ENCODE measurements at places on chromosomes 3 and 15.

- DNase-seq, result no peak
These were observed 132.9 kb downstream of the KCNMB2 start for GRCh38 chr3:178669022-178669601.

- DNase-seq, result no peak
These were observed 415.7 kb upstream of the ROBO2 start for GRCh38 chr3:76624164-76624563.

GRCh38 chr15:91752081-91752785 lies 101.3 kb upstream of the SLCO3A1 start:
- no peak for DNase-seq

DNA sequence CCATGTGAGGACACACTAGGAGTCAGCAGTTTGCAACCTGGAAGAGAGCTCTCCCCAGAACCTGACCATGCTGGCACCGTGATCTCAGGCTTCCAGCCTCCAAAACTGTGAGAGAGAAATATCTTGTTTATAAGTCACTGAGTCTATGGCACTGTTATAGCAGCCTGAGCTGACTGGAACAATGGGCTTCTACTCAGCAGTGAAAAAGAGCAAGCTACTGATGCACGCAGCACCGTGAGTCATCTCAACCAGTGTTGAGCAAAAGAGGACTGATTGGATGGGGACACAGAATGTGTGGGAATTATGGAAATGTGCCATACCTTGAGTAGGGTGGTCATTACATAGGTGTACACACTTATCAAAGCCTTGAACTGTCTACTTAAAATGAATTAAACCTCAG lies 230.4 kb downstream of the PLCL2 start:
- DNase-seq, result no peak

GRCh38 chr15:39621210-39621609 lies 40.3 kb downstream of the THBS1 start:
- DNase-seq, result no peak

DNA sequence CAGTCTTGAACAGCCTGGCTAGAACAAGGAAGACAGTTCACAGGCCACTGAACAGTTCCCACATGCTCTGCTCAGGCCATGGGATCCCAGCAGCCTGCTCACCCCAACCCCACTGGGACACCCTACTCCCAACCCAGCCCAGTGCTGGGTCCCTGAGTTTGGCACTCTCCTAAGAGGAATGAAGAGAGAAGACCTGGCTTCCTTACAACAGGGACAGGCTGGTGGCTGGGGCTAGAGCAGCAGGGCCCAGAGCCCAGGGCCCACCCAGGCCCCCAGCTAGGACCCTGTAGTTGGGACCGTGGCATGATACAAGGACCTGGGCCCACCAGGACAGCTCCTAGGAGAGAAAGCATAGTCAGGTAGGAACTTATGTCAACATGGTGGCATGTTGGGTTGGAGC lies 43.4 kb downstream of the SEMA3G start:
- DNase-seq, result no peak

DNA sequence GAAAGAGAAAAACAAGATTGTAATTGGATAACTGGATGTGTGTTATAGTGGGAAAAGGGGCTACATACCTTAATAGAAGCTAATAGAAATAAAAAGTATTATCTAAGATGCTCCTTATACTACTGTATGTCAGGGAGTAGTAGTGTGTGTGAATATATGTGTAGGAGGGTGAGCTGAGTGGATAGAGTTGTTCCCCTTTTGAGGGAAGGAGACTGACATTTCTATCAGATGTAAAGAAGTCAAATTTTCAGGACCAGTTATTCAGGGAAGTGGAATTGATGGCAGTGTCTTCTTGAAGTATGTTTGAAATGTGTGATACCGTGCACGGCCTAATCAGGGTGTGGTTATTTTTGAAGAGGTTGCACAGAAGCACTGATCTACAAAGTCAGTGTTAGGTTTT lies 49.1 kb downstream of the PCOLCE2 start:
- DNase-seq, result no peak

DNA sequence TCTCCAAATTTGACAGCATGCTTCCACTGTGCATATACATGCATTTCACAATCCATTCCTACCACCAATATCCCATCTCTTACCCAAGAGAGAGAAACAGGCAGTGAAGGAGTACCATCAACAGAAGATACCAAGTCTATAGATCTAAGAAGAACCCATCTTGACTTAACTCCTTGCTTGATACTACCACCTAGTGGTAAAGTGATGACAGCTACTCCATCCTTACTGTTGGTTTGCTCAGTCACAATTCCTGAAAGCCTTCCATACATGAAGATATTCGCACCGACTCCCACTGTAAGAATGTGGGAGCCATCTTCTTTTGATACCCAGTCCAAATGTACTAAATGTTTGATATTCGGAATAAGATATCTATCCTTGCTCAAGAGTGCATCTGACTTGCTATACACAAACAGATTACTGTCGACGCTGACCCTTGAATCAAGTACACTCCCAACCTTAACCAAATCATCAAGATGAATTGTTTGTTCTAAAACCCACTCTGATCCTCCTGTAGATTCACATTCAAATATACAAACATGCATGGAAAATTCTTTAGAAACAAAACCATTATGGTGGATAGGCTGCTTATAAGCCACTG lies 123.1 kb downstream of the DMXL2 start:
- DNase-seq, result no peak

DNA sequence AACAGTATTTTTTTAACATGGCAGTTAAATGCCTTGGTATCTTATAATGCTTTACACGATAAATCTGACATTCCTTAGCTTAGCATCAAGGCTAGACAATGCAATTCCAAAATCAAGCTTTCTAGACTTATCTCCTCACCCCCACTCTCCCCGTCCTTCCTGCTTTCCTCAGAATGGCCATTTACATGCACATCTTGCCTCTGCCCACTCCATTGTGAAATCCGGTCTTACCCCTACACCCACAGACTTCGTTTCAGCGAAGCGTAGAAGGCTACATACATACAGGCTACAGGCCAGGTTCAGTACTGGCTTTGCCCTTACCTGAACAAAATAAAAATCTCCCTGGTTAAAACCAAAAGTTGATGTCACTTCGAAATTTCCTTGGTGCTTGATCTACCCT lies 58.6 kb upstream of the SLC12A8 start:
- DNase-seq, result no peak

DNA sequence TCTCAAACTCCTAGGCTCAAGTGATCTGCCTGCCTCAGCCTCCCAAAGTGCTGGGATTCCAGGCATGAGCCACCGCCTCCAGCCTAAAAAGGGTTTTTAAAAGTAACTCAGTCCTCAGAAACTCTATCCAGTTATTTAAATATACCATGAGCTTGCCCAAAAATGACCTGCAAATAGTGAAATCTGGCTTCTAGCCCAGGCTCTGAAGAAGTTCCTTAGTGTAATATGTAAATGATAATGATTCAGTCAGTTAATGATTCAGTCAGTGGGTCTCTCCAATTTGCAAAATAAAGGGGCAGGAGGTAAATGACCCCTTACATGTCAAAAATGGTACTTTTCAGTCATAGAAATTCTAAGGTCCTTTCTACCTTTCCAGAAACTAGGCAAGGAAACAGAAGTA lies 28.8 kb downstream of the LRRC2 start:
- no peak for DNase-seq

DNA sequence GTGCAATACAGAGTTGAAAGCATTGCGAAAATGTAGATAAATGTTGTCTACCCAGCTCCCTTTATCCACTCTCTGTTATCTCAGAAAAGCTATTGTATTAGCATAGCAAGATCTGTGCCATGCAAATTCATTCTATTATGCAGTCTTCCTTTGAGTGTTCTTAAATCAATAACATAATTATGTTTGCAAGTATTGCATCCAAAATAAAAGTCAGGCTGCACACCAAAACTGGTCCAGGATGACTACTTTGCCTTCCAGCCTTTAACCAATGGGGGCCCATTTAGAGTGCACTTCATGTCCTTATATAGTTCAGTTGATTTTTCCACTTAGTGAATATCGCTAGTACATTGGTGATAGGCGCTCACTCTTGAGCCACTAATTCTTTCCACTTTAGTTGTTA lies 107.4 kb upstream of the MLF1 start:
- DNase-seq, result no peak

GRCh38 chr15:31283043-31283442 lies 43.6 kb upstream of the KLF13 start:
- no peak for DNase-seq

- no peak for DNase-seq
These were observed 165.7 kb downstream of the GAP43 start for GRCh38 chr3:115788921-115789470.

DNA sequence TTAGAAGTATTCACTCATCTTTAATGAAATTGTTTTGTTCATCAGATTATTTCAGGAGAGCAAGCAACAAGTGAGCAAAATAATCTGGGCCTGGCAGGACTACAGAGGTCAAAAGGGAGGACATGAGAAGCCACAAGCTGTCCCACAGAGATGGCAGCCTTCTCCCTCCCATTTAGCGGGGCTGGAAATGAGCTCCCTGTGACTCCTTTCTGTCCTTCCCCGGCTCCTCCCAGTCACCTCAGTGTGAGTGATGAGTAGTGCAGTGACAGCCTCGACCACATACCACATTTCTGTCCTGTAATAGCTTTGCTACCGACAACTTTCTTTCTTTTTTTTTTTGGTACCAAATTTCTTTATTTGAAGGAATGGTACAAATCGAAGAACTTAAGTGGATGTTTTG lies 38.0 kb downstream of the RAB7A start:
- no peak for DNase-seq

GRCh38 chr3:29949131-29949530 lies 657.3 kb upstream of the TGFBR2 start:
- DNase-seq, result no peak

DNA sequence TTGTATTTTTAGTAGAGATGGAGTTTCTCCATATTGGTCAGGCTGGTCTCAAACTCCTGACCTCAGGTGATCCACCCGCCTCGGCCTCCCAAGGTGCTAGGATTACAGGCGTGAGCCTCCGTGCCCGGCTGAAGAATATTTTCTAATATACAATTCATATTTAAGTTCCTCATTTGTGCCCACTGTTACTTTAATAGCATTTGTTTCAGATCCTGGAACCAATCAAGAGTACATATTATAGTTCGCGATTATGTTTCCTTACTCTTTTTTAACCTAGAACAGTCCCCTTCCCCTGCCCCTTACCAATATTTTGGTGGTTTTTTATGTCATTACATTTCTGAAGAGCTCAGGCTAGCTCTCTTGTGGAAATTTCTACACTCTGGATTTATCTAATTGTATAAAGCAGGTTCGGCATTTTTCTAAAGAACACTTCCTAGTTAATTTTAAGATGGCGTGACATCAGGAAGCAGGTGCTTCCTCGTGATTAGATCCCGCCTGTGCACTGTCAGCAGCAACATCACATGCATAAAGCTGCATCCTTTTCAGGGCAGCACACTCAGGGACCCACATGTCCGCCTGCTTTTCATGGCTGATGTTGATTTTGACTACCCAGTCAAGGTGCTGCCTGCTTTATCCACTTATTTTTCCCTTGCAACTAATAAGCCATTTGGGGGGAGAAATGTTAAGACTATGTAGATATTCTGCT lies 88.7 kb upstream of the EPHB3 start:
- DNase-seq, result no peak

DNA sequence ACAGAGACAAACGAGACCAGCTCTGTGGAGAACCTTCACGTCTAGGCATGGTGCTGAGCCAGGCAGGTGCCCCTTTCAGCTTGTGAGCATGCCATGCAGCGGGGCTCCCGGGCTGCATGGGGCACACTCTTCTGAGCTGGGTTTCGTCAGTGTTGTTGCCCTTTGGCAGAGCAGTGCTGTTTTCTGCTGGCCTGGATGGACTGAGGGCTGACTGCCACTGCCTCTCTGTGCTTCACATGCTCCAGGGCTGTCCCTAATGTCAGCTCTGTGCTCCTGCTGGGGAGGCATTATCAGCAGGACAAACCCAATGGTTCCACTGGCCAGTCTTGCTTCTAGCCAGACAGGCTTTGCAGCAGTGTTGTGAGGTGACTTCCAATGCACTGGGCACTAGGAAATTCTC lies 9.5 kb downstream of the GASK1A start:
- no peak for DNase-seq

DNA sequence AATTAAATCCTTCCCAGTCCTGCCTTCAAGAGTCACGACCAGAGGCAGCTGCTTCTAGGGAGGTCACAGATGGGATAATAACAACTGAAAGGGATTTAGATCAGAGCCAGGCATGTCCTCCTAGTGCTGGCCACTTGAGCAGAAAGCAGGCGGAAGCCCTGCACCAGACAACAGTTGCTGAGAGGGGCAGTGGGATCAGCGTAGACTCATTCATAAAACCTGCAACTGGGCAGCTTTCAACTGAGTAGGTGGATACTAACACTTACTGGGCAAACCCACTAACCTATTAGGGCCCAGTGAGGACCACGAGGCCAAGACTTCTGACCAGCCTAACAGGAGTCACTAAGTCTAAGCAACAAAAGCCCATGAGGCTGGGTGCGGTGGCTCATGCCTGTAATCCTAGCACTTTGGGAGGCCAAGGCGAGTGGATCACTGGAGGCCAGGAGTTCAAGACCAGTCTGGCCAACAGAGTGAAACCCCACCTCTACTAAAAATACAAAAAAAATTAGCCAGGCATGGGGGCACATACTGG lies 67.0 kb downstream of the DAPK2 start:
- DNase-seq, result no peak

DNA sequence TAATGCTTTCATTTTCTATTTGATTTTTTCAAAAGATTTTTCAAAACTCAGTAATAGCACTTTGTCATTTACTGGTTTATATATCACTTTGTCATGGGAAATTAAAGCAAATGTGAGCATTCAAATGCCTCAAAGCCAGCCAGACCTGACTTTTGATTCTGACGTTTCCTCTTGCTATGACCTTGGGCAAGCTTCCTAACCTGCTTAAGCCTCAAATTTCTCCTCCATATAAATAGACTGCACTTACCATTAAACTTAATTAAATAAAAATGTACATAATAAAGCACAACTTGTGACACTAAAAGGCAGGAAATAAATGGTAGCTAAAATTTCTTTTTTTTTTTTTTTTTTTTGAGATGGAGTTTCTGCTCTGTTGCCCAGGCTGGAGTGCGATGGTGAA lies 19.2 kb downstream of the MCF2L2 start:
- DNase-seq, result no peak

DNA sequence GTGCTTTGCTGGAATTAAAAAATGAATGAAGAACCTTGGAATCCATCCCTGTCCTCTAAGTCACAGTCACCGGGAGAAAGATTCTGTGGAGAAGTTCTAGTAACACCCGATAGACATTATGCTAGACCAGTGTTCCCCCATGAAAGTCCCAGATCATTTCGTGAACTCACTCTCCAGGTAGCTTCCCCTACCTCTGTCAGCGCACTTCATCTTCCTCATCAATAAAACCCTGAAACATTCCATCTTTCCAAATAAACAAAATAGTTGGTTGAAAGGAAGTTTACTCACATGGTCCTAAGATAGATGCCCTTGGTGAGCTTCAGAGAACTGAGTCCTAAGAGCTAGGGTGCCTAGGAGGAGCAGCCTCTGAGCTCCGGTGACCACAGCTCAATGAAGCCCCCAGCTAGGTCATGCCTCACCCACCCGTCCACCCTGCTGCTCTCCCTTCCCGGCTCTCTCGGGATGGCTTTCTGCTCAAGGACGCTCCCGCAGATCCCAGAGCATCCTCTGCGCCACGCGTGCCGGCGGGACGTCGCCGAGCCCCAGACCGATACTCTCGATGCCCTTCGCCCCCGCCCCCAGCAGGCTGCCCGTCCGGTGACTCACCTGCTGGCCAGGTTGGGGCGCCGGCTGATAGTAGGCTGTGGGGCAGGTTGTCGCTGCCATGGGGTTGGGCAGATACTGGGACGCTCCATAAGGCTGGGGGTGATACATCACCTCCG lies 776 bp downstream of the VGLL3 start:
- no peak for DNase-seq

GRCh38 chr15:74781431-74782258 lies at the start of gene CSK:
TSS of gene CSK (plus strand) at chr15:74782080. CDS start at chr15:74798298, 16,218 bp downstream.
- DNase-seq, result no peak

- DNase-seq, result no peak
These were observed 33.6 kb upstream of the ETV5 start for GRCh38 chr3:186142393-186142932.

All from NCI-H1417 treated with DMSO at 0.1 percent for 48 hours (cell line).